ENCODE measurements at places on chromosomes 1 and 21. TPM values are rescaled to one million over a fixed set of nuclear protein-coding genes. Genes with fewer than 3 reads are reported as not detected.

The AHCTF1 gene
- polyA plus RNA-seq, result 6.7 TPM

The LRRC3 gene
- 9.3 TPM for polyA plus RNA-seq

The CDKN2C gene
- 251 TPM for polyA plus RNA-seq

The LCE1F gene
- not detected for polyA plus RNA-seq

The PODN gene
- polyA plus RNA-seq, result 3.6 TPM

The DDX20 gene
- 3.9 TPM for polyA plus RNA-seq

The SPATA46 gene
- polyA plus RNA-seq, result not detected

The CD101 gene
- polyA plus RNA-seq, result 1.7 TPM

The LYPD8 gene
- polyA plus RNA-seq, result 1.1 TPM

The RALGPS2 gene
- 4.2 TPM for polyA plus RNA-seq

The FNDC5 gene
- polyA plus RNA-seq, result 20.8 TPM

The GPR37L1 gene
- 32.7 TPM for polyA plus RNA-seq

The CNR2 gene
- polyA plus RNA-seq, result not detected

The C1orf74 gene
- polyA plus RNA-seq, result 4.3 TPM

The MAP1LC3C gene
- 0.37 TPM for polyA plus RNA-seq

The MED8 gene
- polyA plus RNA-seq, result 41.1 TPM

The KCNK2 gene
- polyA plus RNA-seq, result 1.3 TPM

The PLA2G4A gene
- polyA plus RNA-seq, result 0.64 TPM

The PEA15 gene
- polyA plus RNA-seq, result 772 TPM

All from brain (organoid and tissue), 16 donors.